Body of pancreas (tissue), 4 donors: ENCODE measurements at places on chromosomes 4 and X. TPM values are rescaled to one million over a fixed set of nuclear protein-coding genes. Genes with fewer than 3 reads are reported as not detected.

GRCh38 chr4:1333256-1333655 lies 13.8 kb upstream of the UVSSA start:
- no peaks in the 10 kb centered on the region for H3K27me3 ChIP-seq
- peaks cover 33% of the 10 kb centered on the region for H3K36me3 ChIP-seq
- DNase-seq: no peak
- H3K27ac ChIP-seq: no peak overlapping the region
- no peak overlapping the region for H3K4me3 ChIP-seq

Gene ANOS1
- 0.52 TPM for total RNA-seq

Gene SLC4A4
- total RNA-seq: 402 TPM

Gene FAM47E
- 10.1 TPM for total RNA-seq

DNA sequence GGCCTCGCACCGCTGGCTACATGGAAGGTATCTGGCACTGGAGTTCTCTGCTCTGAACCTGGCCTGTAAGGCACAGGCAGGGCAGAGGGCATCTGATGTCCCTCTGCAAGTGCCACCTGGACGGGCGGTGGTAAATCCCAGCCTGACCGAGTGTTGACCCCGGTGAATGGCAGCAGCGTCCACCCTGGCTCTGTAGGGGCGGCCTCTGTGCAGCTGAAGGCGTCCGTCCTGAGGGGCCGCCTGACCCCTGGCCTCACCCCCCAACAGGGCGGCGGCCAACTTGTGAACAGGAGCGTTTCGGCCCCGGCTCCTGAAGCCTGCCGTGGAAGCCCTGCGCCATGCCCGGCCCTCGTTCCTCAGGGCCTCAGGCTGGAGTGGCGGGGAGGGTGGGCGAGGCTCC lies 51.4 kb downstream of the CPZ start:
- no peak overlapping the region for H3K4me3 ChIP-seq
- no peak for DNase-seq
- no peak overlapping the region for H3K27ac ChIP-seq
- no peaks in the 10 kb centered on the region for H3K27me3 ChIP-seq
- H3K4me1 ChIP-seq: no peaks in the 10 kb centered on the region

DNA sequence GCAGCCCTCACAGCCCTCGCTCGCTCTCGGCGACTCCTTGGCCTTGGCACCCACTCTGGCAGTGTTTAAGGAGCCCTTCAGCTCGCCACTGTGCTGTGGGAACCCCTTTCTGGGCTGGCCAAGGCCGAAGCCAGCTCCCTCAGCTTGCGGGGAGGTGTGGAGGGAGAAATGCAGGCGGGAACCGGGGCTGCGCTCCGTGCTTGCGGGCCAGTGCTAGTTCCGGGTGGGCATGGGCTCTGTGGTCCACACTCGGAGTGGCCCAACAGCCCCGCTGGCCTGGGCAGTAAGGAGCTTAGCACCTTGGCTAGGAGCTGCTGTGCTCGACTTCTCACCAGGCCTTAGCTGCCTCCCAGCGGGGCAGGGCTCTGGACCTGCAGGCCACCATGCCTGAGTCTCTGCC lies 192.6 kb downstream of the COX18 start:
- no peaks in the 10 kb centered on the region for H3K36me3 ChIP-seq
- no peak for DNase-seq
- H3K27ac ChIP-seq: no peak overlapping the region
- no peaks in the 10 kb centered on the region for H3K4me1 ChIP-seq

Gene RAB9B
- total RNA-seq: 0.66 TPM

Gene ACE2
- 6.2 TPM for total RNA-seq

- no peak overlapping the region for H3K4me3 ChIP-seq
- H3K4me1 ChIP-seq: peaks cover 8% of the 10 kb centered on the region
- H3K36me3 ChIP-seq: no peaks in the 10 kb centered on the region
- no peak for DNase-seq
- H3K27me3 ChIP-seq: no peaks in the 10 kb centered on the region
- H3K27ac ChIP-seq: no peak overlapping the region
Observed at GRCh38 chr4:30953799-30954198, 233.6 kb downstream of the PCDH7 start.

DNA sequence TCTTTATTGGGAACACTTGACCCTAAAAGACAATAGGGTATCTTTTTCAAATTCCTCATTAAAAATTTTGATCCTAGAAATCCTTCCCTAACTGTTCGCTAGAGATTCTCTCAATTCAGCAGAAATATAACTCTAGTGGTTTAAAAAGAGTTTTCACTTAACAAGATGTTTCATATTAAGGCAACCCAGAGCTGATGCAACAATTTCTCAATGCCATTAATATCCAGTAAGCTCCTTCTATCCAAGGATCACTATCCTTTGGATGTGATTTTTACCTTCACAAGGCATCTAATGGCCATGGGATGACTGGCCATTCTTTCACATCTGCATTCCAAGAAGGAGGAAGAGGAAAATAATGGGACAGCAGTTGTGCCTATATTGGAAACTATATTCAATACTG lies 183.4 kb downstream of the ANKRD50 start:
- H3K27ac ChIP-seq: no peak overlapping the region
- H3K4me3 ChIP-seq: no peak overlapping the region
- DNase-seq: no peak
- H3K27me3 ChIP-seq: no peaks in the 10 kb centered on the region
- no peaks in the 10 kb centered on the region for H3K36me3 ChIP-seq
- peaks cover 5% of the 10 kb centered on the region for H3K4me1 ChIP-seq

DNA sequence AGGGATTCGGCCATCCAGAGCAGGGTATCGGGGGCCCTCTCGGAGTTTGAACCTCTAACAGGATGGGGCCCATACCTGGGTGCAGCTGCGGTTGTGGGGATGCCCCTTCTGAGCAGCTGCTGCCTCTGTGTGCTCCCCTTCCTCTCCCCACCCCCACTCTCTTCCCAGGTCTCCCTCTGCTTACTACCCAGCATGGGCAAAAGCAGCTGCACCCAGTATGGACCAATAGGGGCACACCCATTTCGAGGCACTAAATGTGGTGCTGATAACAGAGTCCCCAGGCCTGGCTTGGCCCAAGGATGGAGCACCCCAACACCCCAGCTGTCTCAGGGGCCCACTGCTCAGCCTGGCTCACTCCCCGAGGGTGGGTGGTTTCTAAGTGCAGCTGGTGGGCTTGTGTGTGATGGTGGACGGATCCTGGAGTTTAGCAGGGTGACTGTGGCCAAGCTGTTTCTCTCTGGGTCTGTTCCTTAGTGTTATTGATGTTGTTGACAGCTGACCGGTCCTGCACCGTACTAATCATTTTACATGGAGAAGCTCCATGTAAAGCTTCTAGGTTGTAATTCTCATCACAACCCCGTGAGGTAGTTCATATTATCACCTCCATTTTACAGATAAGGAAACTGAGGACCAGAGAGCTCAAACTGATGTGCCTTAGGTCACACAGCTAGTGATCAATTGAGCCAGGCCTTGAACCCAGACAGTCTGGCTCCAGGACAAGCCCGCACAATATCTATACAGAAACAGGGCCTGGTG lies 13.1 kb upstream of the KIAA0232 start:
- peaks cover 15% of the 10 kb centered on the region for H3K4me1 ChIP-seq
- no peak overlapping the region for H3K4me3 ChIP-seq
- DNase-seq: no peak
- H3K27me3 ChIP-seq: no peaks in the 10 kb centered on the region

DNA sequence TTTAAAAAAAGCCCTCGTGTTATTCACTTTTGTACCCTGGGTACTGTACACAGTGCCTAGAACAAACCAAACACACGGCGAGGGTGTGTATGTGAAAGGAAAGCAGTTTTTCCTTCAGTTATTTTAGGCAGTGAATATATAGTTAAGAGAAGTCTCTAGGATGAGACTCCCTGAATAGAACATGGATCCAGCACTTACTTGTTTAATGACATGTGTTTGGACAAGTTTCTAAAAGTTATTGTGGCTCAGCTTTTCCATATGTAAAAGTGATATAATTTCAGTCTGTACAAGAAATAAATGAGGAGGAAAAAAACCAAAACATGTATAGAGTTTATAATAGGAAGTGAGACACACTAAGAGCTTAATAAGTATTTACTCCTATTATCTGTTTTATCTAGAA lies 273.2 kb downstream of the ADGRL3 start:
- no peak overlapping the region for H3K27ac ChIP-seq
- no peak for DNase-seq
- no peak overlapping the region for H3K4me3 ChIP-seq
- H3K36me3 ChIP-seq: no peaks in the 10 kb centered on the region
- no peaks in the 10 kb centered on the region for H3K27me3 ChIP-seq

- H3K27ac ChIP-seq: peak overlapping the region; percentile 25
- H3K36me3 ChIP-seq: no peaks in the 10 kb centered on the region
- no peak for DNase-seq
- peaks cover 7% of the 10 kb centered on the region for H3K4me1 ChIP-seq
- H3K27me3 ChIP-seq: no peaks in the 10 kb centered on the region
Observed at GRCh38 chr4:6767748-6768538, 14.6 kb upstream of the KIAA0232 start.

GRCh38 chr4:178556796-178557195 lies 1114.6 kb upstream of the AGA start:
- no peak overlapping the region for H3K27ac ChIP-seq
- DNase-seq: no peak

DNA sequence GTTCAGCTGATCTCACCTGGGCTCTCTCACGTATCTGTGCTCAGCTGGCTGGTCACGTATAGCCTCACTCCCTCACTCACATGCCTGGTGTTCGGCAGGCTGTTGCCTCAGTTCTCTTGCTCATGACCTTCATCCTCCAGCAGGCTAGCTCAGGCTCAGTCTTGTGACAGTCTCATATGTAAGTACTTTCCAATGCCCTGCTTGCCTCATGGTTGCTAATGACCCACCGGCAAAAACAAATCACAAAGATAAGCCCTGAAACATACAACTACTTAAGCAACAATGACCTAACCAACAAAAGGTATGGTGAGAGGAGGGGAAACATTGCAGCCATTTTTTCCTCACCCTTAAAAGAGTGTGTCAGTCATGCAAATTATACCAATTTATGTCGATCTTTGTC lies 25.0 kb downstream of the MEPE start:
- no peak overlapping the region for H3K27ac ChIP-seq
- no peaks in the 10 kb centered on the region for H3K36me3 ChIP-seq
- no peaks in the 10 kb centered on the region for H3K27me3 ChIP-seq
- H3K4me1 ChIP-seq: peaks cover 10% of the 10 kb centered on the region
- H3K4me3 ChIP-seq: no peak overlapping the region

GRCh38 chr4:183438458-183439113 lies 5.8 kb upstream of the CDKN2AIP start:
- peaks cover 26% of the 10 kb centered on the region for H3K4me1 ChIP-seq
- no peaks in the 10 kb centered on the region for H3K36me3 ChIP-seq
- H3K27me3 ChIP-seq: no peaks in the 10 kb centered on the region
- peak; percentile 53 for DNase-seq
- H3K4me3 ChIP-seq: no peak overlapping the region

DNA sequence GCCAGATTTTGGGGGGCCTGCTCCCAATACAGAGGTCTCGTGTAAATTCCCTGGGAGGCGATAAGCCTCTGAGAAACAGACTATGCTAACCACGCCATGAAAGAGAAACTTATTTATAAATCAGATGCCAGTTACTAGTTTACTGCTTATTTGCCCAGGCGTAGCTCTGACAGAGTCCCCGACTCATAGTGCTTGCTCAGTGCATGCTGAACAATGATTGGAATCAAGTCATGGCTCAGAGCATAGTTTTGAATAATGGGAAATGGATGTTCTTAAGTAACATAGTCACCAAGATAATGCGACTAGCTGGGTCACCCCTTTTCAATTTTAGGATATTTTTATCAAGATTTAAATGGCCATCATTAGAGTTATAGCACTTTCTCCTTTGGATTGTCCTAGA lies 39.9 kb downstream of the HTT start:
- no peak overlapping the region for H3K4me3 ChIP-seq
- H3K27me3 ChIP-seq: no peaks in the 10 kb centered on the region
- no peak overlapping the region for H3K27ac ChIP-seq
- peaks cover 12% of the 10 kb centered on the region for H3K4me1 ChIP-seq

Gene PGM2
- total RNA-seq: 6.0 TPM

DNA sequence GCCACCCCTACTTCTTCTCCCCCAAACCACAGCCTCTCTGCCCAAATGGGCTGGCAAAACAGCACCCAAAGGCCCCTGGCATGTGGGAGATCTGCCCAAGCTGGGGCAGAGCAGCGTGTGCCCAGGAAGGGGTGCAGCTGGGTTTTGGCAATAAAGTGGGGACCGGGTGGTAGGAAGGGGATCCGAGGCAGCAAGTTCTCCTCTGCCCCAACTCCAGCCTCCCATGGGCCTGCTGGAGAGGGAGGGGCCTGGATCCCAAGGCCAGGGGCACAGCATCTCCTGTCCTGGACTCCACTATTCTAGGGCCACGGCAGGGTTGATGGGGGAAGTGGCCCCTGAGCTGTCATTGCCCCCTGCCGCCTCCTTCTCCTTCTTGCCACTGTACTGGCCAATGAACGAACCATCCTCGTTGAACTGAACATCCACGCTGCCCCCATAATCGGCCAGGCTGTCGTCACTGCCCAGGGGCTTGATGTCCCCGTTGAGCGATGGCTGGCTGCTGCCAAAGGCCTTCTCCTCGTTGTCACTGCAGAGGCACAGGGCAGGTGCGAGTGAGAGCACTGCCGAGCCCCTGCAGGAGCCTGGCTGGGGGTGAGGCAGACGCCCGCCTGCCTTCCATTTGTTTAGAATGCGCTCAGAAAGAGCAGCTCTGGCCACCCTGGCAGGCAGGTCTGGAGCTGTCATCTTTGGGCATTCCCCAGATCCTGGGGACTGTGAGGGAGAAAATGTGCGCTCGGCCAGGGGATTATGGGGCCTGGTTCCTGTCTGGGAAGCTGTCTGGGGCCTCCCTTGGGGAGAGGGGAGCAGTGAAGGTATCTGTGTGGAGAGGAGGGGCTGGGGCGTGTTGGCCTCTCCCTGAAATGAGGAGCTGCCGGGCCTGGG lies 23.4 kb downstream of the L1CAM start:
- no peaks in the 10 kb centered on the region for H3K36me3 ChIP-seq
- H3K4me1 ChIP-seq: no peaks in the 10 kb centered on the region
- H3K27me3 ChIP-seq: no peaks in the 10 kb centered on the region
- no peak overlapping the region for H3K27ac ChIP-seq
- no peak overlapping the region for H3K4me3 ChIP-seq
- no peak for DNase-seq

GRCh38 chrX:11435568-11435967 lies 142.4 kb downstream of the AMELX start:
- no peaks in the 10 kb centered on the region for H3K4me1 ChIP-seq
- H3K36me3 ChIP-seq: no peaks in the 10 kb centered on the region
- no peak for DNase-seq

Gene GLUD2
- total RNA-seq: 3.1 TPM

- H3K27ac ChIP-seq: no peak overlapping the region
- H3K36me3 ChIP-seq: no peaks in the 10 kb centered on the region
- no peaks in the 10 kb centered on the region for H3K27me3 ChIP-seq
- H3K4me3 ChIP-seq: no peak overlapping the region
- H3K4me1 ChIP-seq: no peaks in the 10 kb centered on the region
- DNase-seq: no peak
Observed at GRCh38 chr4:1609901-1610790, 74.0 kb downstream of the FAM53A start.
